ENCODE measurements at places on chromosomes 3 and 15.

GRCh38 chr3:153400641-153401040 is 238.6 kb downstream of the RAP2B start:
- DNase-seq, result no peak

DNA sequence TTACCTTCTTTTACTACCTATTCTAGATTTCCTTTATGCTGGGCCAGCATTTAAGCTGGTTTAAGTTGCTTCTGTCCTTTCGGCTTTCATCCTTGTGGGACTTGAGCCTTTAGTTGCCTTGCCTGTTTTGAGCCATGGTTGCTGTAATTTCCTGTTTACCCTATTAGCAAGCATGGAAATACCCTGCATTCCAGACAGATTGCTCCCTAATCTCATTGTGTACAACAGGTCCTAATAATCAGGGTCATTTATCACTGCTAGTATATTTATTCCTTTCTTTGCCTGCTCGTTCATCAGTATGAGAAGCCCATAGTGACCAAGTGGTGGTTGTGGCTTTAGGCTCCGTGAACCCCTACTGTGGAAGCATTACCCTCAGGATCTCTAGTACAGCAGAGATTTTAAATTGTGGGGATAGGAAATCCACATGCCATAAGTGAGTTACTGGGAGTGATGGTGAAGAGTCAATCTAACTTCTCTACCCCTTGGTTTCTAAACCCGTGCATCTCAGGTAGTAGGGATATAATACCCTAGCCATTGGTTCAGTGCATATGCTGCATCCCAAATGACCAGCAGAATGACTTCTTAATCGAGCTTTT is 31.9 kb downstream of the NCK1 start:
- no peak for DNase-seq

DNA sequence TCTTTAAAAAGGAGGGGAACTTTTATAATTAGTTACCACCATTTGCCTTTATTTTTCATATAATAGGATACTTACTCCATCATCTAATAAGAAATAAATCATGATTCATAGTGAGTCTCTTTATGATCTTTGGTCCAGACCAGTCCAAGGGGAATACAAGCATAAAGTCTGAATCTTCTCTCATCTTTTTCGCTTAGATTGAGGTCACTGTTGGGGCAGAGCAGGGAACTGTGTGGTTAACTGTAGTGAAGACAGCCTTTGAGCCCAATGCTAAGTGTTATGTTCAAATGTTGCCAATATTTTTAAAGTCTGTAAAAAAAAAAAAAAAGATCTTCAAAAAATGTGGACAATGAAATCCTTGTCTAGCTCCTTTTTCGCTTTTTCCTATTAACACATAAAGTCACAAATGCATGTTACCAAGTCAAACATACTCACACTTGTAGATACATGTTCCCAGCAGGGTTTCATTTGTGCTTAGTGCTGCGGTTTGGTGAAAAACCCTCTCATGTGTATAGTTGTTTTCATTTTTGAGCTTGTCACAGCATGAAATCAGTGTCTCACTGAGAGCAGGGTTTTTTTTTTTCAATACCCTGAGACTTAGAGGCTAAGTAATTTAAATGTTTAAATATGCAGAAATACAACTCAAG is 72.1 kb downstream of the EPHA3 start:
- no peak for DNase-seq

DNA sequence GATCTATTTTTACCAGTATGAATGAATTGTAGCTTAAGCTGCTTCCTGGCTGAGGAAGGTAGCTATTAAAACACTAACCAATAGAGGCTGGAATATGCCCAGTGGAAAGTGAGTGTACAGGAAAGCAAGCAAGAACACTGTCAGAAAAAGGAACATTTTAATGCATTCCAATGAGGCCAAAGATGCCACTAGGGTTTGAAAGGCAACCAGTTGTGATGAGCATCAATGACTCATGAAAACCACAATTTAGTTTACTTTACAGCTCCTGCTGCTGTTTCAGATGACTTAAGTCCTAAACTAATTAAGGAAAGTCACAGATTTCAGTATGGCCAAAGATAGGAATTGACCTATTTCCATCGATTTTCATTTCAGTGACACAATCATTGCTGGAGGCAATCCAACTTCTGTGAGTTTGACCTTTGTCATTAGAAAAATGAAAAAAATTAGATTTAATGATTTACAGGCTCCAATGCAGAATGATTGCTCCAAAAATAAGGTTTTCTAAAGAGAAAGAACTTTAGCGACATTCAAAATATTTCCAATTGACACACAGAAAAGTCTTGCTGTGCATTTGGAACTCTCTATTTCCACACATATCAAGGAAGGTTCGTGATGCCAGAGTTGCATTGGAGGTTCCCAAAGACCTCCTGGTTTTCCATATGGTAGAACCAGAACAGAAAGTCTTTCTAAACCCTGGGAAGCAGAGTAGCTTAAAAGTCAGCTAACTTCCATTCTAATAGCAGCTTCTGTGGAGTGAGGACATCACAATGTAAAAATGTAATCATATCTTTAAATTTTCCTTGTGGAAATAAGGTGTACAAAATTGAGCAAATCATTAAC is 103.0 kb downstream of the SUCNR1 start:
- DNase-seq, result no peak

DNA sequence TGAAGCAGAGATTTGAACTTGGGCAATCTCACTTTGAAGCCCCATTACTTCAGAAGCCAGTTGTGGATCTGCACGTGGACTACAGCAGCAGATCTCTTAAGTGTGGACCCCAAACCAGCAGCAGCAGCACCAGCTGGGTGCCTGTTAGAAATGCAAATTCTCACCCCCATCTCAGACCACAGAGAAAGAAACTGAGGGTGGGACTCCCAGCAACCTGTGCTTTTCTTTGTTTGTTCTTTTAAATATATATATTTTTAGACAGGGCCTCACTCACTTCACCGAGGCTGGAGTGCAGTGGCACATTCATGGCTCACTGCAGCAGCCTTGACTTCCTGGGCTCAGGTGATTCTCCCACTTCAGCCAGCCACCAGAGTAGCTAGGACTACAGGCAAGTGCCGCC is 53.2 kb downstream of the SLTM start:
- DNase-seq, result no peak
